ENCODE measurements at places on chromosomes 1 and 21. TPM values are rescaled to one million over a fixed set of nuclear protein-coding genes. Genes with fewer than 3 reads are reported as not detected.

Gene GJA9
- total RNA-seq, result not detected

Gene SPRR5
- not detected for total RNA-seq

Gene JAM2
- 38.2 TPM for total RNA-seq

Gene MATN1
- not detected for total RNA-seq

Gene LRRC3
- total RNA-seq, result 3.3 TPM

Gene TTC39A
- 22.7 TPM for total RNA-seq

Gene S100A8
- 79.9 TPM for total RNA-seq

Gene C4BPA
- total RNA-seq, result not detected

Gene PADI2
- total RNA-seq, result 0.87 TPM

Gene LCE2A
- total RNA-seq, result not detected

Gene ADORA1
- total RNA-seq, result 19.0 TPM

Gene AKR7A3
- total RNA-seq, result not detected

Gene ANGPTL3
- total RNA-seq, result not detected

Gene ZBTB21
- total RNA-seq, result 6.1 TPM

Gene RAB13
- total RNA-seq, result 61.4 TPM

Gene OR14K1
- not detected for total RNA-seq

Gene KIF26B
- total RNA-seq, result 3.8 TPM

Gene NUDT4B
- 0.49 TPM for total RNA-seq

Gene ATAD3C
- 1.8 TPM for total RNA-seq

Gene REG4
- not detected for total RNA-seq

Gene FOXD2
- 0.05 TPM for total RNA-seq

Gene TIAM1
- 3.8 TPM for total RNA-seq

Gene FALEC
- not detected for total RNA-seq

Gene KCNH1
- total RNA-seq, result not detected

Gene AK5
- 0.51 TPM for total RNA-seq

Gene ST6GALNAC3
- total RNA-seq, result 3.9 TPM

Gene GBP6
- total RNA-seq, result 0.14 TPM
